ENCODE measurements at places on chromosomes 11 and 22.

GRCh38 chr22:50144005-50144614 is 26.4 kb upstream of the PANX2 start:
- no peak for DNase-seq

GRCh38 chr22:43270314-43270908 is 72.8 kb downstream of the SCUBE1 start:
- DNase-seq: no peak

- DNase-seq: no peak
Measured at GRCh38 chr22:49040111-49040510, 787.6 kb downstream of the BRD1 start.

- DNase-seq: no peak
Measured at GRCh38 chr22:20562607-20563465, 55.4 kb downstream of the MED15 start.

DNA sequence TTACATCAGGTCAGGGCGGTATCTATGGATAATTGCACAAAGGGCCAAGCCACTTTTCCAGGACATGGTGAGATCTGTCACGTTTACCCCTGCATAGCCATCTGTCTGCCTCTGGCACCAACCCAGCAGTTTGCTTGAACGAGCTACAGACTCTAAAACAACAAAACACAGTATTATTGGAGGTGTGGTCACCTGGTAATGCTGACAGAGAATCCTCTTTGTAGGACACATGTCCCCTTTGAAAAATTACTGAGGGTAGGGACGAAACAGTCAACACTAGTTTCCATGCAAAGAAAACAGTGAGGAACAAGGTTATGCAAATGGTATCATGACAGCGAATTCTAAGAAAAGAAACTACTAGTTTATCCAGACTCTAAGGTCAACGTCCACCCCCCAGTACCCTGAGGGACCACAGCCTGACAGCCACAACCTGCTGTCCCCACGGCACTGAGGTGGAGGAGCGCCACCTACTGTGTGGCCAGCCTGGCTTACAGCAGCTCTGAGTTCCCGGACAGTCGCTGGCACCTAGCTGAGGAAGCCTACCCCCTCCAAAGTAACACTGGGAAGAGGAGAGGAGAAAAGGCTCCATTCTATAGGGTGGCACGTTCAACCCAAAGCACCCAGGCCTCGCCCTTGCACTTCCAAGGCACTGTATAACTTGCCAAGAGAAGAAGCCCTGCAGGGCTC is 117.4 kb upstream of the BID start:
- no peak for DNase-seq

DNA sequence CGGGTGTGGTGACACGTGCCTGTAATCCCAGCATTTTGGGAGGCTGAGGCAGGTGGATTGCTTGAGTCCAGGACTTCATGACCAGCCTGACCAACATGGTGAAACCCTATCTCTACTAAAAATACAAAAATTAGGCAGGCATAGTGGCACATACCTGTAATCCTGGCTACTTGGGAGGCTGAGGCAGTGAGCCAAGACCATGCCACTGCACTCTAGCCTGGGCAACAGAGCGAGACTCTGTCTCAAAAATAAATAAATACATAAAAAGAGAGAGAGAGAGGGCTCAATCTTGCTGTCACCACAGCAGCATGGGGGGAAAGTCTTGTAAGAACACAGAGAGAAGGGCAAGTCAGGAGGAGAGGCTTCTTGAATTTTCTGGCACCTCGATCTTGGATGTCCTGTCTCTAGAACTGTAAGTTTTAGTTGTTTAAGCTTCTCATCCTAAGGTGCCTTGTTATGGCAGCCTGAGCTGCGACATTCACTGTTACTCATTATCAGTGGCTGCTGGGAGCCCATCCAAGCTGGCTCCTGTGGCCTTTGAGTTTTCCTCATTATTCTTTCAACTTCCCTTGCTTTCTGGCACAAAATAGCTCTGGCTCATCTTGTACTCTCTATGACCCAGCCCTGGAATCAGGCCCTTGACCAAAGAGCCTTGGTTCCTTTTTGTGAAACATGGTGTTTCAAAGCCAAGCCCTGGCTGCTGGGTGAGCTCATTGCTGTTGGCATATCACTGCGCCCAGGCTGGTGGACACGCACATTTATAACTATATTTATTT is 8.0 kb upstream of the PSMC3 start:
- no peak for DNase-seq
